EH (cell line): ENCODE measurements at places on chromosomes 11 and 22.

DNA sequence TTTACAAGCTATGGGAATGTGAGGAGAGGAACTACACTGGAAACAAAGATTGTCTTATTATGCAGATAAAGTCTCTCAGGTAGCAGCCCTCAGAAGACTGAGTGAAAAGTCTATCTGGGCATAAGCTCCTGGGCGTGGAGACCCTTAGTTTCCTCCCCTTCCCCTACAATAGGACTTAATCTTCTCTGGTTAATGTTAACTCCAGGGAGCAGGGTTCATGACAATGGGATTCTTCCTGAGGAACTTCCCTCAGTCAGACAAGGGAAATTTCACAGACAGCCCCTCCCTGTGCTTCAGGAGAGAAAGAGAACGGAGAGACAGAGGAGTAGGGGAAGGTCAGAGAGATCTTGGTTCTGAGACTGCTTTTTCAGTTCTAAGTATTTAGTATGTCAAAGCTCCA, 1428.6 kb downstream of the LRRC4C start:
- DNase-seq = no peak

DNA sequence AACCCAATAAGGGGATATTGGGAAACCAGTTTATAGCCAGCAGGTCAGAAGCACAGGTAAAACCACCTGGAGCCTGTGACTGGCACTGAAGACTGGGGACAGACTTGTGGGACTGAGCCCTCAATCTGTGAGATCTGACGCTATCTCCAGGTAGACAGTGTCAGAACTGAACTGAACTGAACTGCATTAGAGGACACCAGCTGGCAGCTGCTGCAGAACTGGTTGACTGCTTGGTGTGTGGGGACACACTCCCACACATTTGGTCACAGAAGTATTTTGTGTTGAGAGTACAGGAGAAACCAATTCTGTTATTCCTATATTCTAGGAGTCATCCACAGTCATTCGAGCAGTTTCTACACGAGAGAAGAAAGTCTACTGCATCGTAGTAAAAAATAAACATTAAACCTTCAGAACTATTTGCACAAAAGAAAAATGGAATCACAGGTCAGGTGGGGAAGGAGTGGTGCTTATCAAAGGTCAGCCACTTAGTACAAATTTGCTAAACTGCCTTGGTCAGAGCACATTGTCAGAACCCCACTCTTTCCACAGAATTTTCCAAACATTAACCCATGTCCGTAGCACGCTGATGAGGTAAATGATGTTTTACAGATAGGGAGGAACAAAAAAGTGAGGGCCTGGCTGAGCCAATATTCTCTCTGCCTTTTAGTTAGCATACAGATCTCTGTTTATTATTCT, 77.2 kb downstream of the SIK3 start:
- DNase-seq = no peak

DNA sequence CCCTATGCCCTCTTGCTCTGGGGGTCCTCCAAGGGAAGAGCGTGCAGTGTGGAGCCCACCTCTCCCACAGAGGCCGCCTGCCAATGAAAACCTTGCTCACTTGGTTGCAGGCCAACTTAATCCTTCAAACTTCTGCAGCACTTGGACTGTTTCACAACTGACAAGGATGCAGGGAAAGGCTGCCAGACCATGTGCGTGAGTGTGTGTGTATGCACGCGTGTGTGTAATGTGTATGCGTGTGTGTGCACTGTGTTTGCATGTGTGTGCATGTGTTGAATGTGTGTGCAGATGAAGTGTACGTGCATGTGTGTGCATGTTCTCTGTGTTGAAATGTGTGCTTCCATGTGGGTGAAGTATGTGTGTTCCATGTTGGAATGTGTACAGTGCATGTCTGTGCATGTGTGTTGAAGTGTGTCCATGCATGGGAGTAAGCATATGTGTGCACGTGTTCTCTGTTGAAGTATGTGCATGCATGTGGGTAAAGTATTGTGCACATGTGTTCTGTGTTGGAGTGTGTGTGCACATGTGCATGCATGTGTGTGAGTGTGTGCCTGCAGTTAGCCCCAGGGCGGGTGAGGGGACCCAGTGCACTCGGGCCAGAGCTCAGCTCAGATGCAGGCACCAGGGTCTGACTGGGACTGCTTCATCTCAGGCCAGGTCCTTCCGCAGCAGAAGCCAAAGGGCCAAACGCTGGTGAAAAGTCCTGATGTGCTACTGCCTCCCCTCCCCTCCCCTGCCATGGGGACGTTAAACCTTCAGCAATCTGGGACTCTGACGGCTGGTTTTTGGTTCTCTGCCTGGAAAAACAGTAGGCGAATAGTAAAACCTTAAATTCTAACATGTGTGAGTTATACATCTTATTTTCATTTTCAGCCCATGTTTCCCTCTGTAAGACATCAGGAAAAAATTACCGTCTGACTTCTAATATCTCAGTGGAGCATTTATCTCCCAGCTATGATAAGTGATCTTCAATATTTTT, 72.0 kb downstream of the FLI1 start:
- peak; percentile 48 for DNase-seq

DNA sequence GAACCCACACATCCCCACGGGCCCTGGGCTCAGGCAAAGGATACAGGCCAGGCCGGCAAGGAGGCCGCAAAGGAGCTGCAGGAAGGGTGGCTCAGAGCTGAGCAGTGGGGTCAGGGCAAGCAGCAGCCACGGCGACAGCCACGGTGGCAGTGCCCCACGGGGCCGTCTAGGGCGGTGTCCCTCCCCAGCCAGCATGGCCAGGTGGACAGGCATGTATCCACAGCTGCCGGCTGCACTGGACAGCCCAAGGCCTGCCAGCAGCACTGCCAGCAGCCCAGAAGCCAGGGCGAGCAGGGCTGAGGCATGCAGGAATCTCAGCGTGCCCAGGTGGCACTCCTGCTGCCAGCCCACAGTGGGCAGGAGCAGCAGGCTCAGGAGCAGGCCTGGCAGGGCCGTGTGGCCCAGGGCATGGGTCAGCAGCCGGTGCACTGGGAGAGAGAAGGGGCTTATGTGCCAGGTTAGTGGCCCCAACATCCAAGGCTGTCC, 3.9 kb downstream of the RHBDD3 start:
- DNase-seq = no peak

DNA sequence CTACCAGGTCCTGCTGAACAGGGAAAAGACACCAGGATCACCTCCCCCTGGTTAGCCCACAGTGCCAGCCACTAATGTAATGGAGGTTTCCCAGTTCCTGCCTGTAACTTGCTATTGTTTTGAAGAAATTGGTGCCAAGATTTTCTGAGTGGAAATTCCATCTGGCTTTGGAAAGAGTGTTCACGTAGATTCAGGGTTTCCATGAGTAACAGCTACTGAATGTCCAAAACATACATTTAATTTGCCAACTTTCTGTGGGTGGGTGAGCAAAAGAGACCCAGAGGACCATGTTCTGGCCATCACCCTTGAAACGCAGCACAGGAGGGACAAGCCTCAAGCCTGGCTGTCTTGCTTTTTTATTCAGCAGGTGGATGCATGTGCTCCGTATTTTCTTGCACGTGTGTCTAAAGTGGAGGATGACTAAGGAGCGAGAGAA, 8.8 kb upstream of the DKK3 start:
- DNase-seq = peak; percentile 85

DNA sequence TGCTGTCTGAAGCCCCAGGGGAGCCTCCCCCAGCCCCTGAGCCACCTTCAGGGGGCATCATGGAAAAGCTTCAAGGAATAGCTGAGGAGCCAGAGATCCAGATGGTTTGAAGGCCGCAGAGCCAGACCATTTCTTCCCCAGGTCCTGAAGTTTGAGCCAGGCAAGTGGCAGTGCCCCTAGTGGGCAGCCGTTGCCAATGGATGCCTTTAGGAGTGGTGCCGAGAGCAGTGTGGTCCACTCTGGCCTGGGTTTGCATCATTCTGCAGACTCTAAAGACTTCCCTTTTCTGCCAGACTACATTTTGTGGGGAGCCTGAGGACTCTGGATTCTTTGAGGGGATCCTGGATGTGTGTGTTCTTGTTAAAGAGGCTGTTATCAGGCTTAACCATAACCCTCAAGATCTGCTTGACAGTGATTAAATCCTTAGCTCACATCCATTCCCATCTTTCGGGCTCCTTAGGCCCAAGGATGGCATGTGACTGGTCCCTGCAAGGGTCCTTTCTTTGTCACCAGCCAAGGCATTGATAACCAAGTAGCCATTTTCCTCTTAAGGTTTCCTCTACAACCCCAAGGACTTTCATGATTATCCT, 13.1 kb downstream of the HINFP start:
- DNase-seq = no peak

DNA sequence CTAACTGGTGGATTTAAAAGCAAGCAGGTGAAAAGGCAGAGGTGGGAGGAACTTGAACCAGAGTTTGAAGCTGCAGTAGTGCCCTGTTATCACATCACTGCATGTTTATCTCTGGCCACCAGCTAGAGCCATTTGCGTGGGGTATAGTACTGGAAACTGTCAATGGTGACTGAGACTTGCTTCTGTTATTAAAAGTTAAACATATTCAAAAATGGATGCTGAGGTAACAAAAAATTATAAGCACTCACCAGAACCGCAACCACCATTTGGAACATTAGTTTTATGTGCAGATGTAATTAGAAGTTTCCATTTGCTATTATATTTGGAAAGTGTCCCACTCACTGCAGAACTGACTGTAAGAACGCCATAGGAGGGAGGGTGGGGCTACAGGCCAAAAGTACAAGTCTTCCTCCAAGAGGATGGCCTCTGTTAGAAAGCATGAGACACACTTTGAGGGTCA, 1.2 kb upstream of the CD59 start:
- peak; percentile 71 for DNase-seq

DNA sequence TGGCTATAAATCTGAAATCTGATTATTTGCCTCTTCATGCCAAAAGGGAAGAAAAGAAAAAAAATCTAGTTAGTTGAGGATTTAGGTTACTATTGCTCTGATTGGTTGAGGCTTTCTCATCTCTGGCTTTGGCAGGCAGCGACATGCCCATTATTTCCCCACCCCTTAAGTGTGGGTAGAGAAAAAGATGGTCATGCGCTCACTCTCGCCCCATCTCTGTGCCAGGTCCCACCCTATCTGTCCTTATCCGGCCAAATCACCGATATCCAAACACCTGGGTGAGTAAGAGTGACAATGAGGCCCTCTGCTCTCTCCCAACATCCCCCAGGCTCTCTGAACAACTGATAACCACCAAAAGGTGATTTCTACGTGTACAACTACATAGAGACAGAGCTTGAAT, 31.2 kb upstream of the SNX19 start:
- DNase-seq = no peak

- DNase-seq = no peak
Observed at GRCh38 chr22:25540908-25541660, 23.4 kb upstream of the GRK3 start.

DNA sequence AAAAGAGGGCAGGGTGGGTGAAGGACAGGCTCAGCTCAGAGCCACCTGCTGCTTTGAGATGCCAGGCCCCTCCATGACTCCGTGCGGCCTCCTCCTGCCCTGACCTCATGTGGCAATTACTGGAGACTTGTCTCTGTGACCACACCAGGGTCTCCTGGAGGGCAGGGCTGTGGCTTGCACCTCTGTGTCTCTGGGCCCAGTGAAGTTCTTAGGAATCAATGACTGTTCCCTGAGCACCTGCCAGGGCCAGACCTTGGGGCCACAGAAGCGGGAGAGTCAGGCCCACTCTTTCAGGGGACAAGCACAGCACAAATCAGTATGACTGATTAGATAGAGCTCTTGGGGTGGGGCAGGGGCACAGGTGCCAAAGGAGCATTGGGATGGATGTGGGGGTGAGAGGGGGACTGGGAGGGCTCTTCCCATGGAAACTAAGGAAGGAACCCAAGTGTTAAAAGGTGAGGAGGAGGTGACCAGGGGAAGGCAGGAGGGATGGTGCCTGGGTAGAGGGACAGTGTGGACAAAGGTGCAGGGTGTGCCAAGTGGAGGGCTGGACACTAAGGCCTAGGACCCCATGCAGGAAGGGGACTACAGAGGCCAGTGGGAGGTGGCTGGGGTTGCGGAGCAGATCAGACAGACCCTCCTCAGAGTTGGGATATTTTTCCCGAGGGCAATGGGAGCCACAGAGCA, 77.3 kb upstream of the SHISAL1 start:
- DNase-seq = no peak

- DNase-seq = no peak
Observed at GRCh38 chr11:67268962-67269268, 2.6 kb downstream of the GRK2 start.

DNA sequence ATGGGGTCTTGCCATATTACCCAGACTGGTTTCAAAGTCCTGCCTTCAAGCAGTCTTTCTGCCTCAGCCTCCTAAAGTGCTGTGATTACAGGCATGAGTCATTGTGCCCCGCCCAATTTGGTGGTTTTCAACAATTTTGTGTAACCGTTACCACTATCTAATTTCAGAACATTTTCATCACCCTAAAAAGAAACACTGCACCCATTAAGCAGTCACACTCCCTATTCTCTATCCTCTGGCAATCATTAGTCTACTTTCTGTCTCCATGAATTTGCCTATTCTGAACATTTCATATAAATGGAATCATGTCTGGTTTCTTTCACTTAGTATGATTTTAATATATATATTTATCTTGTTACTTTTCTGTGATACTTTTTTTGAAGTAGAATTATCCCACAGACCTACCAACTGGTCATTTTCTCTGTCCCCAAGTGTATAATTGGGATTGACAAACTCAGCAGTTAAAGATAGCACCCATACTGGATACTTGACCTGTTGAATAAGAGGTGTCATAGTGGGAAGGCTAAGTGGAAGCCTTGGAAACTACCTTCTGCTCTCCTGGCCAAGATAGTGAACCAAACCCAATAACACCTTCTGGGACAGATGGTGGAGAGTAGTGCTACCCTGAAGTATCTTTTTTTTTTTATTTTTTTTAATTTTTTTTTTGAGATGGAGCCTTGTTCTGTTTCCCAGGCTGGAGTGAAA, 64.8 kb downstream of the STIM1 start:
- DNase-seq = peak; percentile 84
